ENCODE measurements at places on chromosomes 6 and 20.

DNA sequence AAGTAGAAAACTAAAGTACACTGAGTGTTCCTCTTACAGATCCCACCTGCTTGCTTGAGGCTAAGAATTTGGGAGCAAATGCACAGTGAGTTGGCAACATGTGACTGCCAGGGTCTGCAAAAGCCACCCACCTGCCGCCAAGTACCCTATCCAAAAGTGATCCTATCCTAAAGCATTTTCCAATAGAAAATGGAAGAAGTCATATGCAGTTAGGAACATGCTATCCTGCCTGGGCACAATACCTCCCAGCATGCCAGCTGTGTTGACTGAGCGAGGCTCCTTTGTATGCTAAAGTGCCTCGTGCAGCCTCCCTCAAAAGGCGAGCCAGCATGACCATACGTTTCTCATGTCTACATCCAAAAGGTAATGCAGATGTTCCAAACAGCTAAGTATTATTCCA lies 52.7 kb downstream of the TRAF3IP2 start:
- DNase-seq, result no peak

- DNase-seq, result no peak
Observed at GRCh38 chr6:131645846-131646245, 8.7 kb downstream of the ENPP3 start.

GRCh38 chr6:109282756-109283155 lies 99.5 kb downstream of the CD164 start:
- no peak for DNase-seq

DNA sequence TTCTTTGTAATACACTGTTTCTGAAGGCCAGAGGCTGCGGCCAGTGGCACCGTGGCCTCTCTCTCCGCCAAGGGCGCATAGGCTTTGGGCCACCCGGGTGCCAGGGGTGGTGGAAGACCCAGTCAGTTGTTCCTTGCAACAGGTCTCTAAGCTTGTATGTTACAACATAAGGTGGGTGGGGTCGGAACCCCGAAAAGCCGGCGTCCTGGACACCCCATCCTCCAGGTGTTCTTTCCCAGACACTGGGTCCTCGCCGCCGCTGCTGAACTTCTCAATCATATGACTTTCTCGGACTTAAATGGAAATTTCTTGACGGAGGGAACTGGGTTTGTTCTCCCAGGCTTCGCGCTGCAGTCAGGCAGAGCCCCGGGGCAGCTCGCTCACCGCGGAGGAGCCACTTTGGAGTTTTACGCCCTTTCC lies 983 bp upstream of the KCNQ5 start:
- peak; percentile 3 for DNase-seq

DNA sequence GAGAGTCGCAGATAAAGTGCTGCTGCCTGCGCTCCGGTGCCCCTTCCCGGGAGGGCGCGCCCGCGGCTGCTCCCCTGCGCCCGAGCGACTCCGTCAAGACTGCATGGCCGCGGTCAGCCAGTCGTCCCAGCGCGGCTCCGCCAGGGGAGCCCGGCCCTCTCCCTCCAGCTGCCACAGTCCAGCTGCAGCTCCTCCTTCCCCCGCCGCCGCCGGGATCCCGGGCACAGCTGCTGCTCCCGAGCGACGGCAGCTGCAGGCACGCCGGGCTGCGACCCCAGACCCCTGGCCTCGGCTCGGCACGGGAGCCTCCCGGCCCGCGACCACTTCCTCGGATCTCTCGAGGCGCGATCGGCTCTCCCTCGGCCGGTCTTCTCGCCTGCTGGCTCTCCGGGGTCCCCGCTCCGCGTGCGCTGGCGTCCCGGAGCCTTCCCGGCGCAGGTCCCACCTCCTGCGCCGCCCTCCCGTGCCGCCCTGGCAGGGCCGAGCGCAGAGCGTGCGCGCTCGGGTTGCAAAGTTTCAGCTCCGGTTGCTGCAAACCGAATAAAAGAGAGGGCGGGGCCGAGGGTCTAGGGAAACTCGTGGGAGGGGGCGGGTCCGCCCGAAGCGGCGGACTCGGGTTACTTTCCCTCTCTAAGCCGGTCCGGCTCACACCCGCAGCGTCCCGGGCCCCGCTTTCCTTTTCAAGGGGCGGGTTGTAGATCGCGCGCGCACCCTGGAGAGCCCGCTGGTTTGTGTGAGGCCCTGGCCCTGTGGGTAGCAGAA lies at the start of gene CNKSR3:
Gene CNKSR3 (minus strand): TSS at position 542 of the 762 bp plus-strand sequence. CDS start 571 bp downstream, outside the sequence.
- DNase-seq, result no peak

DNA sequence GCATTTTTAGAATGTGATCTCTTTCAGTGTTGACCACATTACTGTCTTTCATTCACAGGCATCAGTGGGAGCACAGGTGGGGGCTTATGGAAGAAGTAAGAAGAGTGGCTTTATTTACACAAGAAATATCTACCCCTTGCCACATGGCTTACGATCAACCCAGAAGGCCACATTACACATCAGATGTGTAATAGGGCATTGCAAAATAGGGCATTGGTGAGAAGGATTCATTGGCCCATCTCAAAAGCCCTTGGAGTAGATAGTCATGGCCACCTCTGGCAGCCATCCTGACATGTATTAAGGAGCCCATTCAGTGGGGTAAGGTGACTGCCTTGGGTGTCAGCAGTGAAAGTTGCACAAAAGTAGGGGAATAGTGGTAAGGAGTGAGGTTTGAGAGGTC lies 97.5 kb downstream of the MAFB start:
- no peak for DNase-seq

- no peak for DNase-seq
Observed at GRCh38 chr20:12775041-12775440, 233.7 kb upstream of the SPTLC3 start.
